AG20443 (cell line): ENCODE measurements at places on chromosomes 16 and 17.

DNA sequence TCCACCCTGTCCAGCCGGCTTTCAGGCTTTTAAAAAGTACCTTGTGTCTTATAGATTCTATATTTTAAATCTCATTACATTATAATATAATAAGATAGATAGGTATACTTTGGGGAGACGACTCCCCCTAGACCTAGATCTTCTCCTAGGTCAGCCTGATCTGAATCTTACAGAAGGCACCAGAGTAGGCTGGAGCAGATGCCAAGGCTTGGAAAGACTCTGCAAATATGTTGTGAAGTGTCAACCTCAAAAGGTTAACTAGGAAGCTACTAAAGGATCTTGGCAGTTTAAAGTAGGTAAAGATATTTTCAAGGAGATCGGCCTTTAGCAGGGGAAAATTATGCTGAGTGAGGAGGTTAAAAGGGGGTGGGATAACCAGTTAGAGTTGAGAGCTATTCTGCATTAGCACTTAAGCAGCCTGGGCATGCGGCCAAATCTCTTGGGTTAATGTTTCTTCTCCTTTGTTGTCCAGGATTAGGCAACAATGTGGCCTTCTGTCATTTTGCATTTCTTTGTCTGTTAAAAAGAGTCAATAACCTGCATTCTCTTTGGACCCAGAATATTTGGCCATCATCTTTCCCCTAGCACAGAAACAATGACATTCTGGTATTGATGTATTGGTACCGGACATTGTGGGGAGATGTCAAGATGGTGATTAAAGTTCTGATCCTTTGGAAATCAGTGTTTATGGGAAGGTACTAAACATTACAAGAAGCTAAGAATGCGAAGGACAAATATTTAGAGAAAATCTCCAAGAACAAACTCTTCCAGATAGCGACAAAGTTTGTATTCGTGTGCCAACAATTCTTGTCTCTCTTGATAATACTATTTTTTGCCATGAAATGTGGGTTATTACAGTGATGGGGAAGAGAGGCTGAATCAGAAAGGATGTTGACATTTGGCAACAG is 51.2 kb upstream of the DHX40 start:
- no peak for DNase-seq

DNA sequence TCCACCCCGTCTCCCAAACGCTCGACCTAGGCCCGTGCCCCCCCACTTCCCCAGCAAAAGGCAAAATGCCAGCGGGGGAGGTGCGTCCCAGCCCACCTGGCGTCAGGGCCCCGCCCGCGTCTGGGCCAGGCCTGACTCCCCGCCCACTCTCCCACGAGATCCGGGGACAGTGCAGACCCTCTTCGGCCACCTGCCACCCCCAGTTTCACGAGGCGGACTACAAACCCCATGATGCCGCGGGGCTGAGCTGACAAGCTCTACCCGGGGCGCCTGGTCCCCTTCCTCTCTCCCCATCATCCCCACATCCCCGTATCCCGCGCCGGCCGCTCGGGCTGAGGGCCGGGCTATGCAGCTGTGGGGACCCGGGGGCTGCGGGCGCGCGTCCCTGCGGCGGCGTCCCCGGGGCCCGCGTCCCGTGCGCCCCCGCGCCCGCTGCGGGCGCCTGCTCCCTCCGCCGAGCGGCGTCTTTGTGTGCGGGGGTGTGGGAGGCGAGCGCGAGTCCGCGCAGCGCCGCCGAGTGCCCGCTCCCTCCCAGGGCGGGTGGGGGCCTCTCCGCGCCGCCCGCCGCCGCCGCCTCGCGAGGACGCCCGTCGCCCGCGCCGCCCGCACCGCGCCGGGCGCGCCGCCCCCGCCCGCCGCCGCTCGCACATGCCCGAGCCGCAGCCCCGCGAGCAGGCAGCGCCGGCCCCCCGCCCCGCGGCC is at the start of gene ANKRD13B:
Gene ANKRD13B, plus strand, starts transcription at position 283 of the 702 bp plus-strand sequence. CDS start 490 bp downstream, outside the sequence.
- DNase-seq: peak; percentile 35

DNA sequence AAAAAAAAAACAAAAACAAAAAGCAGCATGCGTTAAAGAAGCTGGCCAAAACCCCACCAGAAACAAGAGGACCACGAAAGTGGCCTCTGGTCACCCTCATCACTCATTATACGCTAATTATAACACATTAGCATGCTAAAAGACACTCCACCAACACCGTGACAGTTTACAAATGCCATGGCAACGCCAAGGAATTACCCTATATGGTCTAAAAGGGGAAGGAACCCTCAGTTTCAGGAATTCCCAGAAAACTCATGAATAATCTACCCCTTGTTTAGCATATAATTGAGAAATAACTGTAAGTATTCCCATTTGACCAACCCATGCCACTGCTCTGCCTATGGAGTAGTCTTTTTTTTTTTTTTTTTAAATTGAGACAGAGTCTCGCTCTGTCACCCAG is 77.6 kb downstream of the EMP2 start:
- no peak for DNase-seq

DNA sequence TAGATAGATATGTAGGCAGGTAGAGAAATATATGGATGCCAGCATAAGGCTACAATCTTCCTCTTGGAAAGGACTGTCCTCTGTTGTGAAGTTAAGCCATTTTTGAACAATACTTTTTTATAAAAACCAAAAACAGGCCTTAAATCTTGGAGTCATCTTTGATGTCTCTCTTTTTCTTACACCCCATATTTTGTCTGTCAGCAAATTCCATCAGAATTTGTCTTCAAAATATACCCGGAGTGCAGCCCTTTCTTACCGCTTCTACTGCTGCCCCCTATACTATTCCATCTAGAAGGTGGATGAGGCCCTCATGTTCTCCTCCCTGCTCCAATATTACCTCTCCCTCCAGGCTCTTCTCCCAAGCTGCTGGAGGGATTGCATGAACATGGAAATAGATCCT is 326.5 kb downstream of the HAPSTR1 start:
- no peak for DNase-seq

DNA sequence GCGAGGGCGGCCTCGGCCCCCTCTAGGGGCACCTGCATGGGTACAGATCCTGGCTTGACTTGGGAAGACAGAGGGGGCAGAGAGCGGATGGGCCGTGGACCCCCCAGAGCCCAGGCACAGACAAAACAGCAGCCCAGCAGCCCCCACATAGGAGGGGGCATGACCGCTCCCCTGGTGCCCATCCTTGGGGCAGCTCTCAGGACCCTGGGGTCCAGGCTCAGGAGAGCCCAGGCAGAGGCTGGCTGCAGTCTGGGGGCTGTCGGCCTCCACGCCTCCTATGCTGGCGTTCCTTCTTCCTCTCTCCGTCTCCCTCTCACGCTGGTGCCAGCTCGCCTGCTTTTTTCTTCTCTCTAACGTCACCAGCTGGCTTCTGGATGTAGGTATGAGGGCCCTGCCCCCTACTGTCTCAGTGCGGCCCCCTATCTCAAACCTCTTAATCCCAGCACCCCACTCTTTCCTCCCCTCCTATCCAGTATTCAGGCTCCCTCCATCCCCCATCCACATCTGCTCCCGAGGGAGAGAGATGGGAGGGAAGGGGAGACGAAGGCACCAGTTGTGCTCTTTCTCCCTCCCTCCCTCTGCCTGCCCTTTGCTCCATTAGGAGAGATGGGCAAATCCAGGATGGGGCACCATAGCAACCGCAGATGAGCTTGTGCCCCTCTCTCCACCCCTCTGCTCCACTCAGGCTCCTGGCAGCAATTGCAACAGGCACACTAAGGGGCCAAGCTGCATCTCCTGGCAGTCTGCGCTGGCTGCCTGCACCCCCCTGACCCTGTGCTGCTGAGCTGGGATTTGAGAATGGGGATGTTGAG is at the start of gene GPR179:
Gene GPR179, minus strand, starts transcription at position 349 of the 812 bp plus-strand sequence. Its CDS starts 167 bp downstream, at position 182.
- no peak for DNase-seq

DNA sequence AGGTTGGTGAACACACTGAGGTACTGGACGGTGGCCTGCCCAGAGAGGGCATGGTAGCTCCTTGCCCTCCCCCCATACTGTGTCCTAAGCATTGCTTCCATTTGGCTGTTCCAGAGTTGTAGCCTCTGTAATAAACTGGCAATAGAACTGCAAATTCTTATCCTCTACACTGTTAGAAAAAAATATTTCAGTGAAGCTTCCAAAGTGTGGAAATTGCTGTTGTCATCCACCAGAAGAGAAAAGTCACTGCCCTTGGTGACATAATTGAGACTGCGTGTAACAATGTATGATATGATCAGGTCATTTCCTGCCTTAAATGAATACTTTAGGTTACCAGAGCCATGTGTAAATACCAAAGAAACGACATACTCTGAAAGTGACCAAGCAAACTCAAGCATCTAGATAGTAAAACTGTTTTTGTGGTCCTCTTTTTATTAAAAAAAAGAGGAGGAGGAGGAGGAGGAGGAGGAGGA is 65.9 kb downstream of the CEP95 start:
- DNase-seq: peak; percentile 54

DNA sequence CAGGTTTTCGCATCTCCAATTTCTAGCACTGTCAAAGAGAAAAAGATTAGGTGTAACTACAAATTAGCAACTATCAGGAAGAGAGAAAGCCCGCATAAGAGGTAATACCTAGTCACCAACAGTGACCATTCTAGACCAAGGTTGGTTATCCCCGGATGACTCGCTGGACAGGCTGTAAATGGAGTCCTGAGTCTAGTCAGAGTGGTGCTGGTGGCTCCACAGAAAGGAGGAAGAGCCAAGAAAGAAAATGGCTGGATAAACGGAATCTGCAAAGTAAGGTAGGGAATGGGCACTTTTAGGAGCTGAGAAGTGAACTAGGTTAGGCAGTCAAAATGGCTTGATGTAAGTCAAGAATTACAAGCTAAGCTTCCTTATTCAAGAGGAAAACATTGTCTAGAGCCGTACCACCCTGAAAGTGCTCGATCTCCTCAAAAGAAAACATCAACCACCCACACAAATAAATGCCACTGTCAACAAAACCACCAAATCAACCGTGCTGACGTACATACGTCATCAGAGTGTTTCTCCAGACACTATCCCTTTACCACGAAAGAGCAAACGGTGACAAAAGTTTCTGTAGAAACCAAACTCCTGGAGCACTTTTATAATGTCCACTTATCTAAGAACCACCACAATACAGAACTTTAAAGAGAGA is 2.2 kb downstream of the GSPT1 start:
- DNase-seq: no peak

DNA sequence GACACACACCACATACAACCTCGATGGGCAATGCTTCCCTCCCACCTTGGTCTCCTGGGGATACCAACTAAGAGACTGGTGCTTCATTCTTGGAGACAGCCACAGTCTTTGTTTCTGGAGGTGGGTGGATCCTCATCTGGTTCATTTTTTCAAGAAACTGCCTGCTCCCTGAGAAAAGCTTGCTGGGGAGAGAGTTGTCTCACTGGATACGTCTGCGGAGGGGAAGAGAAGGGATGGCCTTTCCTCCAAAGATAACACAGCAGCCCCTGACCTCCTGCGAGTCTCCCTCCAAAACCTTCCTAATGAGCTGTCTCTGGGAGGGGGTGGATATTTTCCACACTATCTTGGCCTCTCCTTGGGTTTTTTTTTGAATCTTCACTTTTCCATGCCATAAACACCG is 221.2 kb downstream of the SOX9 start:
- no peak for DNase-seq

GRCh38 chr16:71429581-71429980 is 12.3 kb downstream of the TLE7 start:
- no peak for DNase-seq

DNA sequence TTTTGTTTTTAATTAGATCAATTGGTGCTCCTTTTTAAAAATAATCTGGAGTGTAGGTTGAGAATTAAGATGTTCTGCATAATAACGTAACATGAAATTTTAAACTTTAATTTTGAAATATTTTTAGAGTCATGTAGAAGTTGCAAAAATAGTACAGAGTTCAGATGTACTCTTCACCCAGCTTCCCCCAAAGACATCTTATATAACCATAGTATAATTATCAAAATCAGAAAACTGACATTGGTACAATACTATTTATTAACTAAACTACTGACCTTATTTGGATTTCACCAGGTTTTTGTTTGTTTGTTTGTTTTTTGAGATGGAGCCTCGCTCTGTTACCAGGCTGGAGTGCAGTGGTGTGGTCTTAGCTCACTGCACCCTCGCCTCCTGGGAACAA is 76.9 kb downstream of the PPM1E start:
- no peak for DNase-seq

DNA sequence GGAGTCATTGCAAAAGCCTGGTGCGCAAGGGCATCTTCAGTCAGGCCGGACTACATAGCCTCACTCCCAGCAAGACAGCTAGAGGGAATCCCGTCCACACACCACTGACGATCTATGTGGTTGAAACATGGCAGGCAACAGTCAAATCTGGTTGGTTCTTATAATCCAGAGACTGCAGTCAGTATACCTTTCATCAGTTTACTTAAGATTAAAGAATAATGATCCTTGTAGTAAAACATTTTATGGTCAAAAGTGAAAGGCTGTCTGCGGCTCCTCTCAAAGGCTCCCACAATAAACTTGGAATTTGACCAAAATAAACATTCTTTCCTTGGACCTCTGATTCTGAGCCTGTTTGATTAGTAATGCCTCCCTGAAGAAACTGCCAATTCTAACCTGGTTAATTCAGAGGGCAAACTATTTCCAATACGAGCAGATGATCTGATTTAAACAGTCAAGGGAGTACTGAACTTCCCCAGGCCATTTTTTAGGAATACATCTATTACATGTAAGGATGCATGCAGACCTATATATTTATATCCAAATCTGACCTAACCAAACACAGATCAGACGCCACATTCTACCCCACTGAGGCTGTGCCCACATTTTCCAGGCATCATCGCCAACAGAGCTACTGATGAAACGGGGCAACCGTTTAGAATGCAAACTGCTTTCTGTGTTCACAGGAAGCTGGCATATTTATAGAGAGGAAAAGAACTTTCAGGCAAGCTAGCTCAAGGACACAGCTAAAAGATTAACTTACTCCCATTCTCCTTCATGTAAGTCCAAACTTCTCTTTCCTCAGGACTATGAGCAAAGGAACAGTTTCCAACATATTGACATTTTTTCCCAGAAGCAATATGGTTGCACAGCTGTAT is 15.3 kb upstream of the TXNDC11 start:
- no peak for DNase-seq

DNA sequence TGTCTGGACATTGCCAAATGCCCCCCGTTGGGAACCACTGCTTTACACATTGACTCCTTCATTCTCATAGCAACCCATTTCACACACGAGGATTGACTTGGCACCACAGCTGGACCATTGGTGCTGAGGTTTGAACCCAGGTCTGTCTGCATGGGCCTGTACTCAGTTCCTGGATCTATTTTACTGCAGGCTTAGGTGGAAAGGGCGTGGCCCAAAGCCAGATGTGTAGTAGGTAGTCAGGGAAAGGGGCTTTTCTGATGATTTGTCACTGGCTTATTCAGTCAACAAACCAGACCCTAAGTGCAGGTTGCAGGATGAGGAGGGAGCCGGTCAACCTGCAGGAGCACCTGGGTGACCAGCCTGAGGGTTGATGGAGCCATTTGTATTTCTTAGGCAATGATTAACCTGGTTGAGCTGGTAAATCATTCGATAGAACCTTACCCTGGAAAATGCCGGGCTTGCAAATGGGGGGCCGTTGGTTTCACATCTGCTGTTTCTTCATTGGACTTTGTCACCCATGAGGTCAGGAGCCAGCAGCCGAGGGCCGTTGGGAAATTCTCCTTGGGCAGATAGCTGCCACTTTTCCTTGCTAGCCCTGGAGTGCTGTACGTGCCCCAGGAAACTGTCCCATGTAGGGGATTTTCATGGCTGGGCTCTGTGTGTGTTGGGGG is 104.4 kb downstream of the CMIP start:
- no peak for DNase-seq

GRCh38 chr17:49224198-49224996 is 6.2 kb downstream of the PHOSPHO1 start:
- no peak for DNase-seq
